ENCODE measurements at places on chromosomes 7 and 10.

DNA sequence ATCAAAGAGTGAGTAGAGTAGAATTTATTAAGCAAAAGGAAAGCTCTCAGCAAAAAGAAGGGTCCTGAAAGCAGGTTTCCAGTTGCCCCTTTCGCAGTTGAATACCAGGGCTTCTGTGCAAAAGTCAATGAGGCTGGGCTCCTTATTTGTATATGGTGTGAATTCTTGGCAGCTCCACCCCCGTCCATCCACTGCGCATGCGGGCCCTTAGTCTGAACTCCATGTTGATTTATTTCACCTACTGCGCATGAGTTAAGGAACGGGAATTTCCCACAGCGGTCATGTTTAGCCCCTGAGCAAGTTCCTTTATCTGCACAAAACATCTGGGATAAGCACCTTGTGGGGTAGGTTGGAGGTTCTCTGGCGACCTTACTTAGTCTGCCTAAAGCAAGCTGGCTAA is 325.6 kb downstream of the ZWINT start:
- no peak for DNase-seq

DNA sequence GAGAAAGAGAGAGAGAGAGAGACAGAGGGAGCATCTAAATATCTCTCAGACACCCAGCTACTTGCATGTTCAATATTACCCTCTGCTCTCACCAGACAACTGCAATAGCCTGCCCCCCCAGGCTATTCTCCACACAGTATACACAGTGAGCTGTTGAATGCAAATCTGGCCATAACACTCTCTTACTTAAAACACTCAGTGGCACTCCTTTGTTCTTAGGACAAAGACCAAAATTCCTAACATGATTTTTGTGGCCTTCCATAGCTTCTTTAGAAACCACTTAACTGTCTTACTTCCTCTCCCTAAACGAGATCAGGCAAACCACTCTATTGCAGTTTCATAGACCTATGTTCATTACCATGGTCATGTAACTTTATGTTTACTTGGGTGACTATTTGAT is 903.6 kb upstream of the AUTS2 start:
- DNase-seq = no peak

DNA sequence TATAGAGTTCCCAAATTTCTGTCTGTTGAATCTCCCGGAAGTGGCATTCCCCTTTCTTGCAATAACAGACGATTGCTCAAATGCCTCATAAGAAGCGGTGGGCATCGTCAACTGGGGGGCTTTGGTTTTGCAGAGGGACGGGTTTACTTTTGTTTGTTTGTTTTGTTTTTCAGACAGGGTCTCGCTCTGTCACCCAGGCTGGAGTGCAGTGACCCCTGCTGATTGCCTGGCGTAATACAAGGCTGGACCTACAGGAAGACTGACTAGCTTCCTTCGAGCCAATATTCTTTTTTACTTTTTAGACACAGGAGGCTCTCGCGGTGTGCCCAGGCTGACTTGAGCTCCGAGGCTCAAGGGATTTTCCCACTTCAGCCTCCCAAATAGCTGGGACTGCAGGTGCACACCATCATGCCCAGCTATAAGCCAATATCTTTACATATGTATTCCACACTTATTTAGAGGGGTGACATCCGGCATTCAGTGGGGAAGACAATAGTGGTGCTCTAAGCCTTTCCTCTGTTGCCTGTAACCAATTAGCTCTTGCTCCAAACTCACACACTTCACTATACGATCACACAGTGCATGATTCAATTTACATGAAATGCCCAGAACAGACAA is 58.1 kb downstream of the FHIP2A start:
- no peak for DNase-seq

- no peak for DNase-seq
Observed at GRCh38 chr7:13991791-13992595, 2.5 kb upstream of the ETV1 start.

DNA sequence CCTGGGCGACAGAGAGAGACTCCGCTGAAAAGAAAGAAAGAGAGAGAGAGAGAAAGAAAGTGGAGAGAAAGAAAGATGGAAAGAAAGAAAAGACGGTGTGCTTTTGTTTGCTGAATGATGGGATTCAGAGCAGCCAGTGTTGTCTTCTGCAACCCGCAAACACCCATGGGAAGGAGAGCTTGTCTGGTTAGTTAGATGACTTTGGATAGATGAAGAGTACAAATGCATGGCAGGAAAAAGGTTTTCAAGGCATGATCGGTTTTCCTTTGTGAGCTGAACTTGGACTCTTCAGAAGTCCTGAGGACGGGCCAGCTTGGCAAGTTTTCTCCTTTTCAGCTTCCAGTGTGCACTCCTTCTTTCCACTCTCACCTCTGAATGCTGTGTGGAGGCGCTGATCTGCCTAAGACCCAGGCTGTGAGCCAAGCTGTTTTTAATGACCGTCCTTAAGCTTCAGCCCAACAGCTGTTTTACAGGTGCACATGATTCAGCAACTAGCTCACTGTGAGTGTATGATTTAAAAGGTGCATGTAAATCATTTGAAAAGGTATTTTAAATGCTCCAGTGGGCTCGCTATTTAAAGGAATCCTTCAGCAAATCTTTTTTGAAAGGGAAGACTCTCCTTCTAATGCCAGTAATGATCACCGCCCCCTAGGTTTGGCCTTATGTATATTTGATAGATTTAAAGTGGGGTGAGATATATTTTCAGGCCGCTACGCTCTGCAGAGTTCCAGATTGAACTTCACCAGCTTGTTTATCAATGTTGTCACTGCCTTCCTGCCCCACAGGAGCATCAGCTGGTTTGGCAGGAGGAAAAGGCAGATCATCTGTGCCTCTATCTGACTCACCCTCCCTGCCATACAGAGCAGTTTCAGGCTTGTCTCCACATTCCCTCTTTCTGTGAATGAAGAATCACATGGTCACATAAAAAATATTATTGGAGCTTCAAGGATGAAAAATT is 115.0 kb downstream of the PLXDC2 start:
- no peak for DNase-seq

GRCh38 chr10:72367301-72367960 is 12.7 kb upstream of the DNAJB12 start:
- no peak for DNase-seq

- DNase-seq = no peak
Observed at GRCh38 chr7:150390205-150390604, 11.1 kb downstream of the ZNF775 start.

- no peak for DNase-seq
Observed at GRCh38 chr10:69060127-69060798, 27.6 kb upstream of the SRGN start.

Measured in breast epithelium (tissue), 4 donors.